ENCODE measurements at places on chromosomes 2 and 18.

GRCh38 chr2:47129191-47129706, 25.9 kb downstream of the STPG4 start:
- no peak for DNase-seq

- DNase-seq: no peak
Observed at GRCh38 chr18:45488645-45489044, 126.6 kb upstream of the SLC14A2 start.

GRCh38 chr2:21251216-21251980, 127.6 kb downstream of the TDRD15 start:
- DNase-seq: no peak

- DNase-seq: peak; percentile 72
Observed at GRCh38 chr2:15334644-15335326, 226.3 kb downstream of the NBAS start.

DNA sequence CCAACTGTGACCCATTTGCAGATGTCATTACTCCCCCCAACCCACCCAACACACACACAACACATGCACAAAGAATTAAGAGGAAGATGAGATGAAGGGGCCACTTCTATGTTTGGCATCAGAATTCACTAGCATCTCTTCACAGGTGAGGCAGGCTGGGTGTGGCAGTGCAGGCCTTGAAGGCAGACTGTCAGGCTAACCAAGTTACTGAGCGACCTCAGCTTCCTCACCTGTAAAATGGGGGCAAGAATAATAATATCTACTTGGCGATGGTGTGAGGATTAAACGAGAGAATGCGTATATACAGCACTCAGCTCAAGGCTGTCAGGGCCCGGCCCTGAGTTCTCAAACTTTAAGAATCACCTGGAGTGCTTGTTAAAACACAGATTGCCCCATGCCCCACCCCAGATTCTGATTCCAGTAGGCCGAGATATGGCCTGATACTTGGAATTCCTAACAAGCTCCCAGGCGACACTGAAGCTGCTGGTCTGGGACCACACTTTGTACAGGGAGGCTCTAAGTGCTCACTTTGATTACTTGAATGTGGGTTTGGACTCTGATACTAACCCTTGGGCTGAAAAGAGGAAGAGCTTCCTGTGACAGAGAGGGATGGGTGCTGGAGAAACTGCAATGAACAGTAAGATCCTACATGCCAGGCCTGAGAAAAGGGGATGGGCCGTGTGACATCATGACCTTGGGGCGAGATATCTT, 1.1 kb downstream of the ACTG2 start:
- no peak for DNase-seq

DNA sequence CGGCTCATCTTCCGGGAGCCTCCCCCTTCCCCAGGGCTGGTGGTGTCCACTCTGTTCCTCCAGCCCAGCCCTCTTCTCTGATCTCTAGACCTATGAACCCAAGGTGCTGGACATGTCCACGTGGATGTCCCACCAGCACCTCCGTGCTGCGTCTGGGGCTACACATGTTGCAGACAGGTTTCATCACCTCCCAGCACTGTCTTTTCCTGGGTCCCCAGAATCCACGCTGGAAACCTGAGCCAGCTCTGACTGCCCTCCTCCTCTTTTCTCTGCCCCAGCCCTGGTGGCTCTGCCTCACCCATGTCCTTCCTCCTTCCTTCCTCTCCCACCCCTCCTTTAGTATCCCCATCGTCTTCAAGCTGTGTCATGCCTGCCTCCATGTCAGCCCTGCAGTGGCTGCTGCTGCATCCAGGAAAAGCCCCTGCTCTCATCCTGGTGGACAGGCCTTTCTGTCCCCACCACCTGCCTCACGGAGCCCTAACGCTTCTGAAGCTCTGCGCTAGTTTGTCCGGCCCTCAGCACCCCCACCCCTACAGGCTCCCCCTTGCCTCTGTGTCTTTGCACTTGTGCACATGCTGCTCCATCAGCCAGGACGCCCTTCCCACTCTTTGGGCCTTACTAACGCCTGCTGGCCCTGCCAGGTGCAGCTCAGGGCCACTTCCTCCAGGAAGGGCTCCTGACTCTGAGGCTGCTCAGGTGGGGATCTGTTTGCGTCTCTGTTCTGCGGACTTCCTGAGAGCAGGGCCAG, 105.9 kb downstream of the DYSF start:
- DNase-seq: no peak

GRCh38 chr2:235168174-235168979, 216.6 kb downstream of the SH3BP4 start:
- no peak for DNase-seq

All from SK-N-MC (cell line).